A549 (cell line): ENCODE measurements at places on chromosomes 6 and 20.

- DNase-seq, result no peak
Observed at GRCh38 chr6:40011844-40012243, 77.6 kb upstream of the MOCS1 start.

DNA sequence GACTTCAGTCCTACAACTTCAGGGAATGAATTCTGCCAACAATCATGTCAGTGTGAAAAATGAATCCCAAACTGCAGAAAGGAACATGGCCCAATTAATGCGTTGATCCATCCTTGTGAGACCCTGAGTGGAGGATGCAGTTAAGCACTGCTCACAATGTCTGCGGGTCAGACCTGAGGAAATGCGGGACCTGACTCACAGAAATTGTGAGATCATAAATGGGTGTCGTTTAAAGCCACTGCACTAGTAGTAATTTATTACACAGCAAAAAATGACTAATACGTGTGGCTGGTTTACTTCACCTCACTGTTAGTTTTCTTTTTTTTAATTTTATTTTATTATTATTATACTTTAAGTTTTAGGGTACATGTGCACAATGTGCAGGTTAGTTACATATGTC is 505.0 kb downstream of the PRKN start:
- no peak for DNase-seq

GRCh38 chr6:147467886-147468285 is 40.6 kb upstream of the SAMD5 start:
- DNase-seq, result no peak

DNA sequence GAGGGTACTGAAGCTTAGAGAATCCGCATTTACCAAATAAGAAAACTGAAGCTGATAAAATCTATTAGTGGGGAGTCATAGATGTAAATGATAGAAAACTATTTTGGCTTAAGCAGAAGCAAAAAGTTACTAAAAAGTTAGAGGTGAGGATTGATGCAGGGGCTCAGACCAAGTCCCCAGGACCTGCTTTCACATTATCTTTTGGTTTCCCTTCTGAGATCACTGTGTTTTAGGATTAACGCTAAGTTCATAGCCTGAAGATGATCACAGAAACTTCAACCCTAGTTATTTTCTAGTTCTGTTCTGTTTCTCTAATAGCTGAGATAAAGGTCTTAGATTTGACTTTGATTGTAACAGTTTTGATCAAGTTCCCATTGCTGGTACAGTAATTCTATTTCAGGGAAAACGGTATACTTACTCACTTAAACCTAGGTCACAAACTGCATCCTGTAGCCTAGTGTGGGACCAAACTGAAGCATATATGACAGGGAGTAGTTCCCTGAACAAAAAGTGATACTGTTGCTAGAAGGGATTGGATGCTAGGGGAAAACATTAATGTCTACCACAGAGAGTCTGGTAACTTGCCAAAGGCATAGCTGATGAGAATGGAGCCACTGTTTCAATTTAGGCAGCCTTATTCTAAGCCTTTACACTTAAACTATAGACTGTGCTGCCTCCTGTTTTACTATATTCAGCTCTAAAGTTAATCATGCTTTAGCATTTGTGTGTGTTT is 13.1 kb downstream of the CYB5R4 start:
- DNase-seq, result no peak

DNA sequence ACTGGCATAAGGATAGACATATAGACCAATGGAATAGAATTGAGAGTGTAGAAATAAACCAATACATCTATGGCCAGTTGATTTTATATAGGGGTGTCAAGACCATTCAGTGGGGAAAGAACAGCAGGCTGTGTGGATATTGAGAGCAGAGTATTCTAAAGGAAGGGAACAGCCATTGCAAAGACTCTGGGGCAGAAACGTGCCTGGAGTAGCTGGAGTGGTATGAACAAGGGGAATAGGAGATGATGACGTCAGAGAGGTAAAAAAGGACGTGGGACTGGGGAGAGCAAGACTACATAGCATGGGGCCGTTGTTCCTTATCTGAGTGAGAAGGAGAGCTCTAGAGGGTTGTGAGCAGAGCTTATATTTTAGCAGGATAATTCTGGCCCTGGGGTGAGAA is 85.2 kb downstream of the TOX2 start:
- no peak for DNase-seq

DNA sequence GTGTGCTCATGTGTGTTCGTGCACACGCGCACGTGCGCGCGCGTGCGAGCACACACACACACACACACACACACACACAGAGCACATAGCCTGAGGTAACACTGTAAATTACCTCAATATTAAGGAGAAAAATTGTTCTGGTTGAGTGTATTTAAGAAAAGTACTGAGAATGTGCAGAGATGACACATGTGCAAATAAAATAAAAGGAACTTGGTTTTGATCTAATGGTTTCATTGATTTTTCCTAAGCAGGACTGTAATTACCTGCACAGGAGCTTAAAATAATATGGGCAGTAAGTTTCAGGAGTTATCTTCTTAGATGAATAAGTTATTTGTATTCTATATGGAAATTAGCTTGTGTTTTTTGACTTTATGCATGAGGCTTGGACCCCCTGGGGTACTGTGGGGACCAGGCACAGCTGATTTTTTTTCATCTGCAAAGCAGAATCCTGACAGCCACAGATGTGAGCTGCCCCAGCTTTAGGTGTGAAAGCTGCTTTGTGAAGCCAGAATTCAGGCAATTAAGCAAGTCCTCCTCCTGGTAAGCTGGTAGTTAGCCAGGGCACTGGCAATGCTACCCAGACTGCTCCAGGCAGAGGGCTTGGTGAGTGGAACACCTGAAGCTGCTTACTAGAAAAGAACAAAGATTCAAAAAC is 1040.6 kb upstream of the CITED2 start:
- no peak for DNase-seq
